ENCODE measurements at places on chromosomes 7 and 10.

DNA sequence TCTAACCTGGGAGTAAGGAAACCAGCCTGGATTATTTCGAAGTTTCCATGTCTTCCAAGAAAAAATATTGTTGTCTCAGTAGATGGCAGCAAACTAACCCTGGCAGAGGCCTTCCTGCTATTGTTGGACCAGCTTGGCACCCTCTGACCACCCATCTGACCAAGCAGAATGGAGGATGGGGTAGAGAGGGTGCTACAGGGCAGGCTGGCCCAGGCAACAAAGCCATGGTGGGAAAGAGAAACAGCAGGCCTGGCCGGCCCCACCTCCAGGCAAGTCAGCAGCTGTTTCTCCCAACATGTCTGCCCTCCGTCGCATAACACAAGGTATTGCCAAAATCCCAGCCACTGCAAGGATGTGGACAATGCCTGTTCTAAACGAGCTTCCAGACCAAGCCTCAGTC lies 95.0 kb downstream of the FAM53B start:
- DNase-seq, result no peak

DNA sequence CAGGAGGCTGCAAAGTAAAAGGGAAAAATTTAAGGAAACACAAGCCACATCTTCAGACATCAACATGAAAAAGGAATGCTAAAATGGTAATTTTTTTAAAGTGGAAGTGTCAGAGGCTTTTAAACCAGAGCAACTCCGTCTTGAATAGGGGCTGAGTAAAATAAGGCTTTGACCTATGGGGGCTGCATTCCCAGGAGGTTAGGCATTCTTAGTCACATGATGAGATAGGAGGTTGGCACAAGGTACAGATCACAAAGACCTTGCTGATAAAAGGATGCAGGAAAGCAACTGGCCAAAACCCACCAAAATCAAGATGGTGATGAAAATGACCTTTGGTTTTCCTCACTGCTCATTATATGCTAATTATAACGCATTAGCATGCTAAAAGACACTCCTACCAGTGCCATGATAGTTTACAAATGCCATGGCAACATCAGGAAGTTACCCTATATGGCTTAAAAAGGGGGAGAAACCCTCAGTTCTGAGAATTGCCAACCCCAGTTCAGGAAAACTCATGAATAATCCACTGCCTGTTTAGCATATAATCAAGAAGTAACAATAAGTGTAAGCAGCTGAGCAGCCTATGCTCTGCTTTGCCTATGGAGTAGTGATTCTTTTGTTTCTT lies 128.3 kb downstream of the SKAP2 start:
- DNase-seq, result no peak

GRCh38 chr10:103125323-103126267 lies 67.5 kb downstream of the NT5C2 start:
- no peak for DNase-seq

- DNase-seq, result no peak
These were observed 59.0 kb downstream of the CCDC6 start for GRCh38 chr10:59847326-59847725.

GRCh38 chr7:96998744-96999143 lies 6.6 kb upstream of the DLX6 start:
- DNase-seq, result no peak
